ENCODE measurements at places on chromosomes 2 and 18.

- no peak for DNase-seq
These were observed 589.0 kb downstream of the ZEB2 start for GRCh38 chr2:143930891-143931290.

DNA sequence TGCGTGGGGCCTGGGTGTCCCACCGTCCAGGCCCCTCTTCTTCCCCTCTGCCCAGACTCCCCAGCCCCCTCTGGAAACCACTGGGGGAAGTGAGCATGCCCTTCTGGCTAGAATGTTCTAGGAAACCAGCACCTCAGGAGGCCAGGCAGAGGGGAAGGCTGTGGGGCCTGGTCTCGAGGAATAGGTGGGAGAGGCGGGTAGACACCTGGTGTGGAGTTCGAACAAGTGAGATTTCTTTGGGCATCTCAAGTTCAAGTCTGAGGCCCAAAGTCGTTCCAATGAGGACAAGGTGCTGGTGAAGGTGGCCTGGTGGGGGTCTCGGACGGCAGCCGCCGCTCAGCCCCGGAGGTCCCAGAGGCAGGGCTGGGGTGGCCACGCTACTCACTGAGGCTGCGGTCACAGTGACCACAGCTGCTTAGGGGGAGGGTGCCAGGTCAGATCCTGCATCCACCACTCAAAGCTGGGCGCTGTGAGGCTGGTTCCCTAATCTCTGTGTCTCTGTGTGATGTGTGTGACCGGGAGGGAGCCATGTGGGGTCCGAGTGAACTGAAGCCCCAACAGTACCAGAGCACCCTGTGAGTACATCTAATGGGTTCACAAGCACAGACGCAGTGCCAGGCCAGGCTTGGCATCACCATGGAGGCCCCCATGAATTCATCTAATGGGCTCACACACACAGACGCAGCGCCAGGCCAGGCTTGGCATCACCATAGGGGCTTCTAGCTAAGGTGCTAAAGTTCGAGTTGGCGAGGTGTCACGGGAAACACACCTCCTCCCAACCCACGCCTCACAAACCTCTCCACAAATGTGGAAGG lies 26.5 kb upstream of the PXDN start:
- DNase-seq: no peak

DNA sequence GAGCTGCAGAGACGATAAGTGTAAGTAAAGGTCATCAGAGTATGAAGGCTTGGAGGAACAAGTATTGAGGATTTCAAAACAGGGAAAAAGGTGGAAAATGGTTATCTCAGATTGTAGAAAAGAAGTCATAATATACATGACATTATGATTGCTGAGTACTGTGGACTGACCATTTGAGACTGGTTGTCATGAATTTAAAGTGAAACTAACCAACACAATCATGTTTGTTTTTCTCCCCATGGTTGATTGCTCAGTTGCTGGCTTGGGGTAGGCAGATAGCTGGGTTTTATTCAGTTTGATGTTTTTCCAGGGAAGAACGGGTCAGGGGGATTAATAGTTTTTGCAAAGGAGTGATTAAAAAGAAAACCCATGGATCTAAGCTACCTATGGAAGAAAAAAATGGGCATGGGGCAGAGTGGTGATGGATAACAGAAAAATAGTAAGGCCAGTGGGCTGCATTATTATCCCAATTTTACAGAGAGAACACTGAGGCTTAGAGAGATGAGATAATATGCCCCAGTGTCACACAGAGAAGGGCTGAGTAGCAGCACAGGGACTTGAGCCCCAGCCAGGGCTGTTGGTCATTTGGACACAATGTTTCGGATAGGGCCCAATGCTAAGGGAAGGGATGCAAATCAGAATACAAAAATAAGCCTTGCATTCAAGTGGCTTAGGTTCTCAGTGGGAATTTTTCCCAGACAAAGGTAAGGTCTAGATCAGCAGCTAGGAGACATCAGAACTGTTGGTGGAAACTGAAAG lies 885.7 kb downstream of the DCC start:
- DNase-seq: no peak

DNA sequence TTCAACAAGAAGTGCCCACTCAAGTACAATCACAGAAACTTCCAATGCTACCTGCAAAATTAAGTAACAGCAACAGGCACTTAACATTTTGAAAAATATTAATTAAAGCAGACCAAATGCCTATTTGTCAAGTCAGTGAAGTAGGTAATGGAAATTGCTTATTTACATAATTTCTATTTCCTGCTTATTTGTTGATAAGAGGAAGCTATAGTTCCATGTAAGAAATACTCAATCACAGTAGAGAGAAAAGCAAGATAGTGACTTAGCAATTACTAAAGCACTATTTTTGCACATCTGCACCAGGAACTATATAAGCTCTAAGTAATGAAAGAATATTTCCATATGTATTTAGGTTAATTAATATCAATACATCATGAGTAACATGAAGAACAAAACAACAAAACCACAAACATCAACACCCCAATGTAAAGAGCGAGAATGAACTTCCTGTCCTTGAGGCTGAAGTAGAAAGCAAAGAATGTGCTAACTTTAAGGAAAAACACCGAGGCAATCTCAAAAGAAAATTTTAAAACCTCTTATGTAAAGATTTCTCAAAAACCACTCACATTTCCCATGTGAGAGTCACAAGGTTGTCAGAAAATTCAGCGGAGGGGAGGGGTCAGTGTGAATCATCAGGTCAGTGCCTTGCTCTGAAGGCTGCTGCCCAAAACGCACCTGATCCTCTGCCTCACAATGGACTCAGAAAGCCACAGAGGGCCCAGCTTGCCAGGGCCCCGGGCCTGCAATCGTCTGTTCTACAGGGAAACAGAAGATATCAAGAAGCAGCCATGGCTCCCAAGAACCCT lies 12.5 kb downstream of the NPC1 start:
- no peak for DNase-seq

DNA sequence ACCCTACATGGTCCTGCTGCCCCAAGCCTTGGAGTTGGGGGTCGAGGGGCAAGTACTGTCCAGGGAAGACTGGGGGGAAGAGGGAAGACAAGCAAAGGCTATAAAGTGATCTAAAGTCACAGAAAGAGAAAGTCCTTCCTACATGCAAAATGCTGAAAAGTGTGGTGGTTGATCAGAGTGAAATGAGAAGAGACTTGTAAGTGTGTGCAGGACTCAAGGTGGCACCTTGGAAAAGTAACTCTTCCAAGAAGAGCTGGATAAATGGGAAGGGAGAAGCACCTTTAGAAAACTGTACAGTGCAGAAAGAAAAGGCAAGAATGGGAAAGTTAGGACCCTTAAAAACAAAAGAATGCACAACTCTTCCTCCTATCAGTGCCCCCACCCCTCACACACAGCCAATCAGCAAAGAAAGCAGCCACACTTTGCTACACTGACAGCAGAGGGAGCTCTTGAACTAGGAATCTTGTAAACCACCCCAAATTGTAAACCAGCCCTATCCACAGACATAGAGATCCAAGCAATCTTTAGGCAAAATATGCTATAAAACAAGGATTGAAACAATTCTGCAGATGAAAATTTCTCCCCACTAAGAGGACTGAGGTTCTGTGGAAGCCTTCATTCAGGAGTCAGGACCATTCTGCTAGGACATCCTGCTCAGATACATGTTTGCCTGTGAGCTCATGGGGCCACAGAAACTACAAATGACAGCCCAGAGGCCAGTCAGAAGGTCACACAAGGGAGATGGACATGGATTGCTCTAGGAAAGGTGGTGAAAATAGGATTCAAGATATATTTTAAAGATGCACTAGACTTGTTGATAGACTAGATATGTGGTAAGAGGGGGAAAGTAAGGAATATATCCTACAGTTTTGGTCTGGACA lies 146.4 kb downstream of the FTCDNL1 start:
- DNase-seq: peak; percentile 37
